ENCODE measurements at places on chromosomes 6 and 20. TPM values are rescaled to one million over a fixed set of nuclear protein-coding genes. Genes with fewer than 3 reads are reported as not detected.
A peak's percentile ranks its signal among the peaks of the same experiment; 100 is the strongest.

- H3K27ac ChIP-seq: no peak overlapping the region
- no peak for DNase-seq
- H3K27me3 ChIP-seq: peaks cover 40% of the 10 kb centered on the region
- H3K36me3 ChIP-seq: no peaks in the 10 kb centered on the region
- H3K4me3 ChIP-seq: no peak overlapping the region
- H3K4me1 ChIP-seq: peaks cover 9% of the 10 kb centered on the region
These were observed 25.1 kb upstream of the HSF2 start for GRCh38 chr6:122374307-122374706.

GRCh38 chr20:11791835-11792567 is 125.7 kb upstream of the BTBD3 start:
- H3K4me1 ChIP-seq: peaks cover 22% of the 10 kb centered on the region
- H3K27me3 ChIP-seq: no peaks in the 10 kb centered on the region
- peak overlapping the region; percentile 12 for H3K27ac ChIP-seq
- DNase-seq: peak; percentile 44
- no peak overlapping the region for H3K4me3 ChIP-seq

DNA sequence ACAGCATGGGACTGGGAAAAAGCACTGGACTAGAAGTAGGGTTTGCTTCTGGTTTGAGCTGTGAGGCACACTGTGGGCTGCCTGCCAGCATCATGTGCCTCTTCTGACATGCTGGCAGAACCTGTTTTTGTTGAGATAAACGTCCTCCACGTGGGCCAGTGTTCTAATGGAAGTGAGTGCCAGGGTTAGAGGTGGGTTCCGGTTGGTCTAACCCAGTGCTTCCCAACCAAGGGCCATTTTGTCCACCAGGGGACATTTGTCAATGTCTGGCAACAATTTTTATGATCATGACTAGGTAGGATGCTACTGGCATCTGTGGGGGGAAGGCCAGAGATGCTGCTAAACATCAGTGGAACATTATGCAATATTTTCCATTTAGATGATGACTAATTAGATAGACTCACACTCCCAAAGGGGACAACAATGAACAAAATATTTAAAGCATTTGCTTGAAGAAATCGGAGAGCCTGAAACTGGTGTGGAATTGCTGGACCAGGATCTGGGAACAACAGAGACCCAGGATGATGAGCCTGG is 7.8 kb upstream of the APMAP start:
- no peak overlapping the region for H3K4me3 ChIP-seq
- H3K4me1 ChIP-seq: peaks cover 38% of the 10 kb centered on the region
- peak; percentile 73 for DNase-seq
- H3K27me3 ChIP-seq: peaks cover 12% of the 10 kb centered on the region

- peaks cover 13% of the 10 kb centered on the region for H3K4me1 ChIP-seq
- peak overlapping the region; percentile 25 for H3K27ac ChIP-seq
- H3K4me3 ChIP-seq: no peak overlapping the region
- peaks cover 5% of the 10 kb centered on the region for H3K36me3 ChIP-seq
These were observed 6.9 kb upstream of the C20orf203 start for GRCh38 chr20:32680544-32681174.

DNA sequence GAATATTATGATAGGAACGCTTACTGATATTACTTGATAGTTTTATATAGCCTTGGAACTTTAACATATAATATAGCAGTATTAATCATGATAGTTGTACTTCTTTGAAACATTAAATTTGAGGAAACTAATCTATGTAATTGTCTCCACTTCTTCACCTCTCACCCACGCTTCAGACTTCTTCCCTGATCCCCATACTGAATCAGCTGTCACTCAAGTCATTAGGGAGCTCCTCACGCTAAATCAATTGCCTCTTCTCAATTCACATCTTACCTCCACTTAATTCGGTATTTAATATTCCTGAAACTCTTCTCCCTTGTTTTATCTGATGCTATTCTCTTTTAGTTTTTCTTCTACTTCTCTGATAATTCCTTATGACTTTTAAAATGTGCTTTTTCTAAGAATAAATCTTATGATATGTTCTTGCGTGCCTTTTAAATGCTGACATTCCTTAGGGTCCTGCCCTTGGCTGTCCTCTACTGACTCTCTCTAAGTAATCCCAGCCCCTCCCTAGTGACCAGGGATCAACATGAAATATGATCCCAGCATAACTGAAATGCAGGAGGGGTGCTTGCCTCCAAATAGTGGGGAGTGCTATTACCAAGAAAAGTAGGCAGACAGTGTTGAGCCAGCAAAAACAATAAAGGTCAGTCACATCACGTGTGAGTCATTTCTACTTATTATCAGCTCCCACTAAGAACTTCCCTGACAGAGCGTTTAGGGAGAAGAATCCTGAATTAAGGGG is 9.9 kb downstream of the ANKRD66 start:
- no peaks in the 10 kb centered on the region for H3K27me3 ChIP-seq
- DNase-seq: peak; percentile 28
- no peaks in the 10 kb centered on the region for H3K4me1 ChIP-seq
- no peaks in the 10 kb centered on the region for H3K36me3 ChIP-seq
- H3K4me3 ChIP-seq: no peak overlapping the region
- no peak overlapping the region for H3K27ac ChIP-seq

DNA sequence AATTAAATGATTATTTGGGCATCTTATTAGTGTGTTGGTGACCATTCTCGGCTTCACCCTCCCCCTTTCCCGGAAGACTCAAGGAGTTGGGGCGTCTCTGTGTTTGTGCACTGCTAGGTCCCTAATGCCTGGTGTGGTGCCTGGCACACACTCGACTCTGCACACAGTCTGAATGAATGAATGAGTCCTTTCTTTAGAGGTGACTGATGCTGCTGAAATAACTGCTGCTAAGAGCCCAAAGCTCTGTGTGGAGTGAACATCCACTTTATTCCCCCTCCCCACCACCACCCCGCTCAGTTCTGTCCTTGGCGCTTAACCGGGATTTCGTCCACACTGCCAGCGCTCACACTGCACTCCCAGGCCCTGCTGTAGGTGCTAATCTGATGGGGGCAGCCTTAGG is 1.2 kb upstream of the PHACTR3 start:
- no peaks in the 10 kb centered on the region for H3K36me3 ChIP-seq
- H3K4me3 ChIP-seq: no peak overlapping the region
- H3K27ac ChIP-seq: no peak overlapping the region
- no peak for DNase-seq
- H3K27me3 ChIP-seq: peaks cover 88% of the 10 kb centered on the region

GRCh38 chr6:32105433-32105832 is 3.7 kb downstream of the TNXB start:
- no peak overlapping the region for H3K27ac ChIP-seq
- peaks cover 45% of the 10 kb centered on the region for H3K27me3 ChIP-seq
- no peak for DNase-seq
- H3K4me3 ChIP-seq: no peak overlapping the region

- H3K4me1 ChIP-seq: peaks cover 18% of the 10 kb centered on the region
- no peaks in the 10 kb centered on the region for H3K36me3 ChIP-seq
- no peaks in the 10 kb centered on the region for H3K27me3 ChIP-seq
- peak overlapping the region; percentile 40 for H3K27ac ChIP-seq
These were observed 50.0 kb downstream of the SYNJ2 start for GRCh38 chr6:158031381-158032353.

DNA sequence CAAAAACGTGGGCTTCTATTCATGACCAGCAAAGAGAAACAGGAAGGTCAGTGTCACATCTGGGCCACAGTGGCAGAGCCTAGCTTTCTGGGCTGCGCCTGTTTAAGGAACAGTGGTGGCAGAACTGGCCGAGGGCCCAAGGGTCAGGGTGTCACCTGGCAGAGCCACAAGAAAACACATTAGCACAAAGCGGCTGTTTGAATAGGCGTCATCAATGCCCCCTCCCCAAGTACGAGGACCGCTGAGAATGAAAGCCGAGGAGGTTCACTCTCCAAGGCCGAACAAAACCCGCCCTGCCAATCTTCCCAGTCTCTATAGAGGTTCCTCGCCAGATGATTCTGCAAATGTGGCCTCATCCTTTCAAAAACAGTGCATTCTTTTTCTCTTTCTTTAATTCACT is 125.2 kb upstream of the TRAF3IP2 start:
- H3K36me3 ChIP-seq: no peaks in the 10 kb centered on the region
- no peak for DNase-seq
- no peaks in the 10 kb centered on the region for H3K4me1 ChIP-seq
- no peak overlapping the region for H3K4me3 ChIP-seq
- H3K27ac ChIP-seq: no peak overlapping the region
- no peaks in the 10 kb centered on the region for H3K27me3 ChIP-seq

- no peak overlapping the region for H3K27ac ChIP-seq
- H3K27me3 ChIP-seq: peaks cover 45% of the 10 kb centered on the region
- no peaks in the 10 kb centered on the region for H3K36me3 ChIP-seq
- H3K4me1 ChIP-seq: peaks cover 6% of the 10 kb centered on the region
- DNase-seq: no peak
These were observed 1.8 kb downstream of the MDGA1 start for GRCh38 chr6:37695857-37696219.

- no peak for DNase-seq
- no peaks in the 10 kb centered on the region for H3K4me1 ChIP-seq
- H3K27ac ChIP-seq: no peak overlapping the region
- H3K36me3 ChIP-seq: no peaks in the 10 kb centered on the region
These were observed 465.3 kb upstream of the CDH4 start for GRCh38 chr20:60786686-60787217.

DNA sequence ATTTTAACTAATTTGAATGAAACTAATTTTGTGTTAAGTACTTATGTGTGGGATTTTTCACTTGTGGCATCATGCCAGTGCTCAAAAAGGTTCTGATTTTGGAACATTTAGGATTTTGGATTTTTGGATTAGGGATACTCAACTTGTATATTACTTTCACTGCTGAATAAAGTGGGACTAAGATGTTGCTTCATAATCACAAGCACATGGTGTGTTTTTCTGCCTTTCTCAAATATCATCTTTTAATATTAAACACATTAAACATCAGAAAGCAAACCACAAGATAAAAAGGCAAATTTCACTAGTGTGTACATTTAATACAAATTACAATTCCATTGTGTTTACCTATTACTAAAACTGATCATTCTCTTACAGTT is 89.8 kb downstream of the ARHGAP18 start:
- H3K36me3 ChIP-seq: peaks cover 21% of the 10 kb centered on the region
- H3K4me1 ChIP-seq: peaks cover 14% of the 10 kb centered on the region
- DNase-seq: no peak

DNA sequence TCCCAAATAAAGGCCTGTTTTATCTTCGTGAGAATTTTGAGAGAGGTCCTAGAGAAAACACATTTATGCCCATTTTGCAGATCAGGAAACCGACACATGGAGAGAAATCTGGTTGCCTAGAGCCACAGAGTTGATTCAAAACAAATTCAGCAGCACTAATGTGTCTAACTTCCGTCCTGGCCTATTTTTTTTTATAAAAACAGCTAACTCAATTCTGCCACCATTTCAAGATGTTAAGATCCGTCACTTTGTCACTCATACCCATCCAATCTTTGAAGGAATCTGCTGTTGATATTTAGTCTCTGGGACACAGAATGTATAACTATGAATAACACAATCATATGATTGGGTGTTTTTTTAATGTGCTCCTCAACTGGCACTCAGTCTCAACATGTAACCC is 611.1 kb upstream of the ARID1B start:
- no peaks in the 10 kb centered on the region for H3K36me3 ChIP-seq
- DNase-seq: no peak
- H3K4me1 ChIP-seq: peaks cover 17% of the 10 kb centered on the region
- no peak overlapping the region for H3K27ac ChIP-seq
- H3K4me3 ChIP-seq: no peak overlapping the region

DNA sequence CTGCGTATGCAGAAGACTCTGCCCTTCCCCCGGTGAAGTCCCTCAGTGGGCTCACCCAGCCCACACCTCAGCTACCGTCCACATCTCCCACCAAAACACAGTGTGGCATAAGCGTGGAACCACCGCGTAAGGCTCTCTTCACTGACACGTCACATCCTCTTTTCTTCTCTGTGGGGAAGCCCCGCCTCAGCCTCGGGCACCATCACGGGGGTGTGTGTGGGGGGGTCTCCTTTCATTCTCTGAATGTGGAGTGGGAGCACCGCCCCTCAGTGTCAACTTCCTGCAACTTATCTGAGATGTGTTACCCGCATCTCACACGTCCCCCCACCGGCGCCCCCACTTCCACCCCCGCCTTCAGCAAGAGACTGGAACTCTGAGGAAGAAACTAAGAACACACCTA is 388.4 kb upstream of the JARID2 start:
- H3K27me3 ChIP-seq: no peaks in the 10 kb centered on the region
- H3K36me3 ChIP-seq: no peaks in the 10 kb centered on the region
- no peaks in the 10 kb centered on the region for H3K4me1 ChIP-seq
- no peak overlapping the region for H3K27ac ChIP-seq

GRCh38 chr6:129498950-129499842 is 210.8 kb downstream of the ARHGAP18 start:
- H3K4me1 ChIP-seq: peaks cover 36% of the 10 kb centered on the region
- peak overlapping the region; percentile 56 for H3K4me3 ChIP-seq
- H3K27ac ChIP-seq: peak overlapping the region; percentile 73
- no peaks in the 10 kb centered on the region for H3K36me3 ChIP-seq
- DNase-seq: peak; percentile 82

GRCh38 chr6:33640361-33640760 is 19.2 kb downstream of the ITPR3 start:
- no peak overlapping the region for H3K27ac ChIP-seq
- DNase-seq: no peak
- H3K4me1 ChIP-seq: peaks cover 18% of the 10 kb centered on the region
- no peak overlapping the region for H3K4me3 ChIP-seq
- peaks cover 26% of the 10 kb centered on the region for H3K36me3 ChIP-seq

DNA sequence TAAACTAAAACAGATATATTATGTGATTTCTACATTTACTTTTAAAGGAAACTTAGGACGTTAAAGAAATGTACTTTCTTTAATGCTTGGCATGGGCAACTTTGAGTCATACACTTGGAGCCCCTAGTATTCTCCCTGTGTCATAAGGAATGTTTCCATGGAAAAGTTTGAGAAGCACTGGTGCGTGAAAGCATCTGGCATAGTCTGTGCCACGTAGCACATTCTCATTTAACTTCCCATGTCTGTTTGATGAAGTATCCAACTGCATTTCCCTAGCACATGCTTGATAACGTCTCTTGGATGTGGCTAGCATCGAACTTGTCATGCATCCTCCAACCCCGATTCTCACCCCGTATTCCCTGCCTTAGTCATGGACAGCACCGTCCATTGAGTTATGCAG is 172.0 kb downstream of the TBC1D7 start:
- H3K27ac ChIP-seq: no peak overlapping the region
- H3K4me3 ChIP-seq: no peak overlapping the region
- no peak for DNase-seq

DNA sequence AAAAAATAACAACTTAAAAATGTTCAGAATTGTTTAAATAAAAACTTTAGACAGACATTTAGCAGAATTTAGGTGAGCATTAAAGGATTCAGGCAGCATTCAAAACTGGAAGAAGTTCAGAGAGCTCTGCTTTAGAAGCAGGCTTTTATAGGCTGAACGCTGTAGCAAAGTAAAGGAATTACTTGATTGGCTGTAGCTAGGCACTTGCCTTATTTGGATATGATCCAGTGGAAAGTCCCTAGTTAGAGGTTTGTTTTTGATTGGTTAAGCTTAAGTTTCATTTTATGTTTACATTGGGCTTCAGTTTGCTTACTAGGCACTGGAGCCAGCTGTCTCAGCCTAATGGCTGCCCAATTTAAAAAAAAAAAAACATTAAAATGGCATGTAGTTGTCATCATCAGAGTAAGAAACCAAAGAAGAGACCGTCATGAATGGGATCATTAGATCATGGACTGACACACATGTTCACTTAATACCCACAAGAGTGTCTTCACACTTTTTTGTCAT is 65.1 kb downstream of the CBFA2T2 start:
- H3K36me3 ChIP-seq: peaks cover 18% of the 10 kb centered on the region
- no peaks in the 10 kb centered on the region for H3K27me3 ChIP-seq
- DNase-seq: peak; percentile 92
- peaks cover 9% of the 10 kb centered on the region for H3K4me1 ChIP-seq

The AGER gene
- total RNA-seq: 8.0 TPM

The CD164 gene
- total RNA-seq: 156 TPM

The WFDC10B gene
- total RNA-seq: not detected

The MDN1 gene
- total RNA-seq: 39.2 TPM

Measured in MCF 10A (cell line).